ENCODE measurements at places on chromosomes 7 and 10.

DNA sequence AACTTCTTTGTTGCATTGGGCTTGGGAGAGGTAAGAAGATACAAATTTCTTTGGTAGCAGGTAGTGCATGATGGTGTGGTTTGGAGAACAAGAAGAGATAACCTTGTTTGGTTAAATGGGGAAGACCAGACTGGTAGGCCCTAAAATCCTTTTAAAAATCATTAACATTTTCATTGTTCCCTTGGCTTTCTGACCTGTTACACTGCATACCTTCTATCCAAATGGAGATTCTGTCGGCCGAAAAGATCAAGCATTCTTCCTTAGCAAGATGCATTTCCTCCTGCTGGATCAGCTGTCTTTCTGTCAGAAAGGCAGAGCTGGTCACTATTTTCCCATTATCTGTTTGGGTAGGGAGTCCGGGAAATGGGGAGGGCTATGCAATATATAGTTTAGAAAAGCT, 33.7 kb downstream of the AGK start:
- no peak for DNase-seq

DNA sequence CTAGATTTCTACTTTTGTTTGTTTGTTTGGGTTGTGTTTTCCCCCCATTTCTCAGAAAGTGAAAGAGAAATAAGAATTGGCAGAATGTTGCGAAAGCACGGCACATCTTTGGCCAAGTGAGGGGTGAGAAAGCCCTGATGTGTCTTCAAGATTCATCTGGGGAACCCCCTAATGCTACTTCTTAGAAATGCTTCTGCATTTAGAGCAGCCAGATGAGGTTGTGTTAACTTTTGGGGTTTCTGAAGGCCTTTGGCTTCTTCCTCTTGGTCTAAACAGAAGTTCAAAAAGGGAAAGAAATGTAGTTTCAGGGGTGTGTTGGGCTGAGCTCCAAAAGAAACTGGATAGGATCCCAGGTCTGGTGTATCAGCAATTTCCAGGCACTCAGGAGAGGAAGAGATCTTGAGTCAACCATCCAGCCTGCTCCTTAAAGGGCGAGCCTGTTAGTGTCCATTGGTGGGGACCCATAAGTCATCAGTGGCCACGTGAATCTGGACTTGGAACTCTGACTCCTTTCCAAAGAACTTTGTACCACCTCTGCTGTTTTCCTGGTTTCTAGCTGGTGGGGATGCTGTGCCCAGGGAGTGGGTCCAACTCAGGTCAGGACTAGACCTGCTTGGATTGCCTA, 6.5 kb downstream of the DUSP5 start:
- DNase-seq, result no peak

DNA sequence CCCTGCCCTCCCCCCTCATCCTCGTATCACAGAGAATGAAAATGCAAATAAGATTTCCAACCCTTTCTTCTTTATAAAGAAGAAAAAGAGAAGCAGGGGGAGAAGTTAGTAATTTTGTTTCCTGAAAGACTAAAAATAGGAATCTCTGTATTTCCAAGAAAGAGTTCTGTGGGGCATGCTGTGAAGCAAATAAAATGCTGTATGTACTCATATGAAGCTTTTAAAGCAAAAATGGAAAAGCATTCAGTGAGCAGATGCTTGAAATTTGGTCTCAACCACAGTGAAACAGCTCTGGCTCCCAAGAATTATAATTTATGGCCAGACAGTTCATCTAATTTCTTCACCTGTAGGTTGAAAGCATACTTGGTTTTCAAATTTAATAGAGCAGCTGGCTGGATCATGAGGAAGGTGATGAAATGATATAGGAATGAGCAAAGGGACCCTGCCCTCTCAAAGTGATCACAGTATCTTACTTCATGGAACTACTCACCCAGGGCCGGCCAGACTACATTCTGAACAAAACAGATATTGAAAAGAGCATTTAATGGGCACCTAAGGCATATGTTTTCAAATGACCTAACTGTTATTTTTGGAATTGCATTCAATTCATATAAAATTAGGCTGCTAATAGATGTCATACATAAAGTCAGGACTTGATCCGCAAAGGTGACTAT, 31.4 kb downstream of the SVIL start:
- DNase-seq, result no peak

DNA sequence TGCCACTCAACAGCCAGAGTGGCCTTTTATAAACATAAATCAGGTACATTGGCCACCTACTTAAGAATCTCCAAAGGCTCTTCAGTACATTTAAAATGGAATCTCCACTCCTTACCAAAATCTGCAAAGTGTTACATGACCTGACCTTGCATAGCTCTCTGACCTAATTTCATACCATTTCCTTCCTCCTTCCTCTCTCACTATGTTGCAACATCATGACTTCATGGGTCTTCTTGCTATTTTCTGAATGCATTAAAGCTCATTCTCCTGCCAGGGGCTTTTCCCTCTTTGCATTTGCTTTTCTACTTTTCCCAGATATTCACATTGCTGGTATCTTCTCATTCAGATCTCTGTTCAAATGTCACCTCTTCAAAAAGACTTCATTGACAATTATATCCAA, 22.1 kb upstream of the PPP1R17 start:
- no peak for DNase-seq

DNA sequence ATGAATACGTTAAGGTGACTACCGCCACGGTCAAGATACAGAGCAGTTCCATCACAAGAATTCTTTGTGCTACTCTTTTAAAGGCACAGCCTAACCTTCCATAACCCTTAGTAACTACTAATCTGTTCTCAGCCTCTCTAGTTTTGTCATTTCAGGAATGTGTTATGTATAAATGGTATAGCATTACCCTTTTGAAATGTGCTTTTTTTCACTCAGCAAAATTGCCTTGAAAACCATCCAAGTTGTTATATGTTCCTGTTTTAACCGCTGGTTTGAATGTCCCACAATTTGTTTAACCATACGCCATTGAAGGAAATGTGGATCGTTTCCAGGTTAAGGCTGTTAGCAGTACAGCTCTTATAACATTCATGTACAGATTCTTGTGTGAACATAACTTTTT, 32.0 kb downstream of the WAC start:
- DNase-seq, result no peak

GRCh38 chr7:68623030-68623429, 975.2 kb upstream of the AUTS2 start:
- DNase-seq, result no peak

- no peak for DNase-seq
These were observed 17.0 kb downstream of the CDK14 start for GRCh38 chr7:90613088-90613498.

DNA sequence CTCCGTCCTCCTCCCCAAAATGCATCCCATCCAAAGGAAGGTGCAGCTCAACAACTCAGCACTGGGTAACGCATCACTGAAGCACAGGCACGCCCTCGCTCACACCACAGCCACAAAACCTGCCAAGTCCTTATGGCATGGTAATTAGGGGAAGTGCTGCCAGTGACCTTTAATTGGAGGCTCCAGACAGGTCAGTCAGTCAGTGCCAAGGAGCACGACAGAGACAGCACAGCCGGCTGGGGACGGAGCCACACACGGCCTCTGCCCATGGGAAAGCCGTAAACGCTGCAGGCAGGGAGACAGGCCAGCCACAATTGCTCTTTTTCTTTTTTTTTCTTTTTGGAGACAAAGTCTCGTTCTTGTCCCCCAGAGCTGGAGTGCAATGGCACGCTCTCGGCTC, 146.5 kb downstream of the MAD1L1 start:
- DNase-seq, result no peak

DNA sequence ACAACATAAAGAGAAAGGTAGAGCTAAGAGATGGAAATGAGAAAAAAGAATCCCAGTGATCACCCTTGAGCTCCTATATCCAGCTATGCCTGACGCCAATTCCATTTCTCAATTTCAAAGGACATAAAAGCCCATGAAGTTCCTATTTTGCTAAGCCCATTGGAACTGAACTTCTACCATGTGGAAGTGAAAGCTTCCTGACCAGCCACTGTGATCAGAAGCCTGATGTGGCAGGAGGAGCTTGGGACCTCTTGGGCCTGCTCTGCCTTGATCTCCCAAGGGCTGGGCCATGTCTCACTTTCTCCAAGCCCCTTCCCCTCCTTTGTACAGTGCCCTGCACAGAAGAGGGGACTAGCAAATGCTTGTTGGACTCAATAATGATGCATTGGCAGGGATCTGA, 52.7 kb downstream of the PRLHR start:
- DNase-seq, result no peak

DNA sequence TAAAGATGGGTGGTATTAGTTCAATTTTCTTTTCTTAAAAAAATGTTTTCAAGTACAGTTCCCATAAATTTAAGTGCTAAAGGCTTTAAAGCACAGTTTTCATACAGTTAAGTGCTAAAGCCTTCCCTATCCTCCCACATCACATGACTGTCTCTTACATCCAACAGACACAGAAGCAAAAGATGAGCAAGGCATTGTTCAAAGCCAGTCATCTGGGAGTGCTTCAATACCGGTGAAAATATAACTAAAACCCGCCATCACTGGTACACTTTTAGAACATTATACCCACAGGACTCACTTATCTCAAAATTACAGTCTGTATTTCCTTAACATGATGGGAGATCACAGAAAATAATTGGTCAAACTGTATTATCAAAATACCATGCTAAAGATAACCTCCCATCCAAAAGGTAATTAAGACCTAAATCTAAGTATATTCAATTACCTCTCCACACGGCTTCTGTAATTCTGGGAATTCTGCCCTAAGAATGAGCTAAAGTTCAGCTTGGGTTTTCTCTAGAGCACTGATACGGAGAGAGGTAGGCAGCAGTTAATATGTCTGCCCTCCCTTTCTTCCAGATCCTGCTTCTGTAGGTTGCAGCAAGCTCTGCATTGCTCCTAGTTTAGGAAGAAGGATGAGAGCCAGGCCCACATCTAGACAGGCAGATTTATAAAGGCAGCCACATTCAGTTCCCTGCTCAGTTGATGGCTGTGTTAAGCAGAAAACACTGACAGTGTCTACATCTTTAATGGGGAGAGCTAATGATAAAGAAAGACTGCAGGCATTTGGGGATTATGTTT, 474.8 kb upstream of the PFKP start:
- no peak for DNase-seq

- DNase-seq, result no peak
These were observed 544.1 kb downstream of the XPNPEP1 start for GRCh38 chr10:109379186-109379585.

DNA sequence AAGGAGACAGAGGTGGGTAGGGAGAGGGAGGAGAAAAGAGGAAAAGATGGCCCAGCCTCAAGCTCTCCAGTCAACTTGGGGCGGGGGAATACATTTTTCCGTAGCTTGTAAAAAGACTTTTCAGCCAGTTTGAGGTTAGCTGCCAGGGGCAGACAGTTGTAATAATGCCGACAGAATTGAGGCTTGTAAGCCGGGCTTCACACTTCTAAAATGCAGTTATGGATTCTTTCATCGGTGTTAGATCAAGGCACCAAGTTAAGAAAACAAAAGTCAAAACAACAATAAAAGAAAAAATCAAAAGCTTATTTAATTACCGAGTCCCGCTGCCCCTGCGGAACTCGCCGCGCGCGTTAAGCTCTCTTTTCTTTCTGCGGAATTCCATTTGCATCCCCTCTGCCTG, 448 bp upstream of the EVX1 start:
- DNase-seq, result no peak

GRCh38 chr7:15753887-15754579, 67.5 kb upstream of the MEOX2 start:
- no peak for DNase-seq

- DNase-seq, result no peak
These were observed 41.8 kb downstream of the FAM204A start for GRCh38 chr10:118300320-118300719.

DNA sequence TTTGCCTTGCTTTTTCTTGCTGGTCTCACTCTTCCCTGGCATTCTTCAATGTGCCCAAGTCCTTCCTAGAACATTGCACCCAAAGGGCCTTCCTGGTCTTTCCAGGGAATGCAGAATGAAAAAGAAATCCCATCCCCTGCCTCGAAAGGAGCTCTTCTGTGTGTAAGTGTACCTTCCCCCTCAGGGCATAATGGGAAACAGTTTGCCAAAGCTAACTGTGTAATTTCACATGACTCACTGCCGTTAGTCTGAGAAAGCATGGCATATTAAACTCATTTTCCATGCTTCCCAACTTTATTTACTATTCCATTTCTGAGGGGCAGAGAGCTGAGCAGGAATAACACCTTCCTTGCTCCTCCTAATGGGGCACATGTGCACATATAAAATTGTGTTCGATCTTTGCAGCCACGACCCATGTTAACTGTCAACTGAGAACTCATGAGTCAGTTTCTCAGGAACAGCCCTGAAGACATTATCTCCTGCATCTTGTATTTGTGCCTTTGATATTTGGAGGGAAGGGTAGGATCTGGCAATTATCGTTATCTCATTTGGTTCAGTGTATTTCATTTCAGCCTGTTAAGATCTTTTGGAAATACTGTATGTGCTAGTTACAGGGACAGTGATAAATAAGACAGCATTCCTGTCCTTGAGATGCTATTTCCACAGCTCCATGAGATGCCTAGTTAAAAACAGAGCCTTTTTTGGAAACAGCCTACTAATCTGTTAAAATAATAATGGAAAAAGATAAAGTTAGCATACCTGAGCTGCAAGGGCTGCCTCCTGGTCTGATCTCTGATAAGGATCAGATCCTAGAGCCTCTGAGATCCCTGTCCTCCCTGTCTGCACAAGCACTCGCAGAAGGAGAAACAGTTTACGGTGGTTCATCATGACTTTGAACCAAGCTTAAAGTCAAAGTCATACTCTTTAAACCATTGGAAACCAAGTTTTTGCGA, 42.3 kb downstream of the IKZF1 start:
- DNase-seq, result no peak

- no peak for DNase-seq
These were observed 49.1 kb upstream of the FAM20C start for GRCh38 chr7:143145-143751.

GRCh38 chr10:19782430-19783089, 33.7 kb upstream of the PLXDC2 start:
- no peak for DNase-seq

DNA sequence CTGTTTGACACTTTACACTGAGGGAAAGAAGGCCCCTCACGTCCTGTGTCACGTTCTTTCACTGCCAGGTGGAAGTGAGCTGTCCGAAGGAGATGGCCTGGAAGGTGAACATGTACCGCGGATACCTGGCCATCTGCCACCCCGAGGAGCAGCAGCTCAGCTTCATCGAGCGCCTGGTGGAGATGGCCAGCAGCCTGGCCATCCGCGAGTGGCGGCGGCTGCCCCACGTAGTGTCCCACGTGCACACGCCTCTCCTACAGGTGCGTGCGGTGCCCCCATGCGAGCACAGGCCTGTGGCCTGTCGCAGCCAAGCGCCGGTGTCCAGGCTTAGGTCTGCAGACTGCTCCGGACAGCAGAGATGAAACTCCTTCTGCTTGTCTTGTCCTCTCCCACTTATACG, 103.4 kb downstream of the TRRAP start:
- DNase-seq, result no peak
